Erythroblast (primary cell): ENCODE measurements at places on chromosomes 5 and 9.

DNA sequence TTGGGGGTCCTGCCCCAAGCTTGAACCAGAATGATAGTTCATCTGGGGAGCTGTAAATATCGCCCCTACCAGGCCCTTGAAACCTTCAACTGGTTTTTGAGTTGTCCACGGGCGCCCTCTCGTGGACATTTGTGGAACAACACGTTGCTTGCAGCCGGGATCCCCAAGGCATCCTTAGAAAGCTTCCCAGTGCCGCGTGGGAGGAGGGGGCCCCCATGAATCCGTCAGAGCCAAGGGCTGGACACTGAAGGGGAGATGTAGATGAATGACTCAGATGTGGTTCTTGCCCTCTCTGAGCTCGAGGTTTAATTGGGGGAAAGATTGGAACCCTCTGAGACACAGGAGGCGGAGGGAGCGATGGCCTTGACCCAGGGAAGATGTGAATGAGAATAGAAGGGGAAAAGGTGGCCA, 31.8 kb upstream of the ORM1 start:
- DNase-seq = peak; percentile 51

DNA sequence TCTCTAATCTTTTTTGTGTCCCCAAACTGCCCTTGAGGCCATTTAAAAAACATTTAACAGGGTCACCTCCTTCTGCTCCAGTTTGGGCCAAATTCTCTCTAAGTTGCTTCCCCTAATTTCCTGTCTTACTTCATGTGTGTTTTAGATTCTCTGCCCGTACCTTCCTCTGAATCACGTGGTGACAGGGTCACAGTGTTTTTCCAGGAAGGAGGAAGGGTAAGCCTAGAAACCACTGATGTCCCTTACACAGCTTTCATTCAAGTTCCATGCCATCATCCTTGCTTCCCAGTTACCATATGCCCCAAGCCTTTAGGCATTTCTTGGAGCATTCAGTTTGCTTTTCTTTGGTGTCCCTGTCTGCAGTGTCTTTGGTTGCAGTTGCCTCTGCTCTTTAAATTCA, 42.4 kb upstream of the MACIR start:
- DNase-seq = no peak

- no peak for DNase-seq
Observed at GRCh38 chr5:144421411-144421810, 250.7 kb downstream of the KCTD16 start.

- DNase-seq = no peak
Observed at GRCh38 chr5:63233911-63234310, 655.3 kb downstream of the LRRC70 start.

DNA sequence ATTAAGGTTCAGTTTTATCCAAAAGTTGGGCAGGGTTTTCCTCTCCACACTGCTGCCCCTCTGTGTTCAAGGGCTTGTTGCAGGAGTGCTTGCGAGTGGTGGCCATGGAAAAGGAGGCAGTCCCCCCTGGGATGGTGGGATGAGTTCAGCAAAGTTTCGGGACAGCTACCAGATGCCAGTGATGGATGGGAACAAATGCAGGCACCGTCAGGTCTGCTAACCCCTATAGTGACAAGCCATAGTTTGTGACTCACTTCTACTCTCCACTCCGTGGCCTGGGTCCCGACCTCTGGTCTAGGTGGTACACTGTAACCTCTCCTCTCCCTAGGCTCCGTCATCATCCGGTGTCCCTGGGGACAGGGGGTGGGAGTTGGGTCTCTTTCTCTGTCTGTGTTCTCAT, 3.8 kb upstream of the RNF14 start:
- no peak for DNase-seq

DNA sequence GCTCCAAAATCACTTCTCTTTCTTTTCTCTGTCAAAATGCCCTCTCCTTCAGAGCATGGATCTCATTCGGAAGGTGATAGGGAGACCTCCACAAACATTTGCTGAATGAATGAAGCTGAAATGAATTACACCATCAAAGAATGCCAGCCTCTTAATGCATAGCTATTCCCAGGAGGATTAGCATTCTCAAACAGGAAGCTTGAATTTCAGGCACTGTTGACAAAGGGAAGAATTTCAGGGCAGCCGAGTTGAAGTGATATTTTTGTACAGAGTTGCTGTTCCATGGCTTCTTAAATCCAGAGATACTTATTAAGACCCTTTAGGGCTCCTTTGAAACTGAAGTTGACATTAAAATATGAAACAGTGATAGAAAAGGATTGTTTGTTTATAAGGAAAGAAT, 18.8 kb downstream of the HBEGF start:
- no peak for DNase-seq

DNA sequence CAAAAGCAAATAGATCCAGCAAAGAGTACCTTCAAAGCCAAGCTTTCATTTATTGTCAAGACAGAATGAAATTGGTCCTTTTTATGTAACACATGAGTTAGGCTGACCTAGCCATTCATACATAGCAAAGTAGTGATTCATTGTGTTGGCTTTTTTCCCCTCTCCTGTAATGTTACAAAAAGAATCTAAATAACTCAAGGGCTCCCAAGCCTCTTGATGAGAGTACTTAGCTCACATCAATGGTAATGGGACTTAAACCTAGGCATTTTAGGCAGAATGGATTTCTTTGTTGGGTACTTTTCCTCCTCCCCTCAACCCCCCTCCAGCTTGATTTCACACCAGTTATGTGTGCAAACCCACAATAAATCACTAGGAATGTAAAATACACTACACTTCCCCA, 123.7 kb downstream of the EBF1 start:
- DNase-seq = no peak

DNA sequence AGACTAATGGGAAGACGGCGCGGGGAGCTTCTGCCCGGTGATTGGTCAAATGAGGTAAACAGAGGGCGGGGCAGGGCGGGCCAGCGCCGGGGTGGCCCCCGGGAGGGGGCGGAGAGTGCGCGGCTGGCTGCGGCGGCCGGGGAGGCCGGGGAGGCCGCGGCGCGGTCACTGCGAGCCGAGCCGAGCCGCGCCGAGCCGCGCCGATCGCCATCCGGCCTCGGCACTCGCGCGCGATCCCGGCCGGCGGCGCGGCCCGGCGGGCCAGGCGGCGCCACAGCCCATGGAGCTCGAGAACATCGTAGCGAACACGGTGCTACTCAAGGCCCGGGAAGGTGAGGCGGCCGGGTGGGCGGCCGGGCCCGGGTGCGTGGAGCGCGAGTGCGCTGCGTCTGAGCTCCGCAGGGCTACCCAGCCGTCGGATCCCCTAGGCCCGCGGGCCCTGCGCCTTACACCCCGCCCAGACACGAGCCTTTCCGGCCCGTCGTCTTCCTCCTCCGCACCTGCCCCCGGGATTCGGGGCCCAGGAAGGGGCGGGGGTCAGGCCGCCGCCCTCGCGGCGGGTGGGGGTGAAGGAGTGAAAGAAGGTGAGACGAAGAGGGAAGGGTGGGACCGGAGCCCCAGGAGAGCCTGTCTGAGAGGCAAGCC, at the start of gene GRK6:
TSS of gene GRK6 (plus strand) at position 111 of the 645 bp plus-strand sequence. CDS start at position 281, 170 bp downstream.
- peak; percentile 72 for DNase-seq
